Ureter (tissue), 1 donor: ENCODE measurements at places on chromosomes 6 and 20. TPM values are rescaled to one million over a fixed set of nuclear protein-coding genes. Genes with fewer than 3 reads are reported as not detected.

Gene ID1
- 367 TPM for total RNA-seq

Gene NRSN1
- total RNA-seq = not detected

Gene LHFPL5
- not detected for total RNA-seq

GRCh38 chr6:78693835-78694234 lies 173.5 kb upstream of the IRAK1BP1 start:
- DNase-seq = no peak

DNA sequence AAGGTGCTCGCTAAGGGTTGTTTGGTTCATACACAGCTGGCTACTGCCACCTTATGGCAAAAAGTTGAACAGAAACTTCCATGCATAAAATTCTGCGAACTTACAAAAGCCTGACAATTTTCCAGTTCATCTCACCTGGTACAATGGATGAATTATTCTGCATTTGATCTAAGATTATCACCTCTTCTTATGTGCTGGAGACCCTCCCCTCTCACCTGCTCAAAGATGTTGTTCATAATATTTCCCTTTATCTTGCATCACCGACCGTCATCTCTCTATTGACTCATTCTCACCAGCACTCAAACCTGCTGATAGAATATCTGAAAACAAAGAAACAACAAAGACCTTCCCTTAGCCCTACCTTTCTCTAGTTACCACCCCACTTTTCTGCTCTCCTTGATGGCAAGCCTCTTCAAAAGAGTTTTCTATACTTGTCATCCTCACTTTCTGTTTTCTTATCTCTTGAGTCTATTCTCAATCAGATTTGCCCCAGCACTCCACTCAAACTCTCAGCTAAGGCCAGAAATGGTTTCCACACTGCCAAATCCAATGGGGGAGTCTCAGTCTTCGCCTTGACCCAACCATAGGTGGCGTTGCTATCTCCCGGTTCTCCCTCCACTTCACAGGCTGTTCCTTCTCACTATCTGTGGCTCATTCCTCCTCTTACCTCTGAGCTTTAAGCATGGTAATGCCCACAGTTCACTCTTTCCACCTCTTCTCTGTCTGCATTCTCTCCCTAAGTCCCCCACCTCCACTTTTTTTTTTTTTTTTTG lies 25.8 kb downstream of the SNRNP48 start:
- DNase-seq = no peak

DNA sequence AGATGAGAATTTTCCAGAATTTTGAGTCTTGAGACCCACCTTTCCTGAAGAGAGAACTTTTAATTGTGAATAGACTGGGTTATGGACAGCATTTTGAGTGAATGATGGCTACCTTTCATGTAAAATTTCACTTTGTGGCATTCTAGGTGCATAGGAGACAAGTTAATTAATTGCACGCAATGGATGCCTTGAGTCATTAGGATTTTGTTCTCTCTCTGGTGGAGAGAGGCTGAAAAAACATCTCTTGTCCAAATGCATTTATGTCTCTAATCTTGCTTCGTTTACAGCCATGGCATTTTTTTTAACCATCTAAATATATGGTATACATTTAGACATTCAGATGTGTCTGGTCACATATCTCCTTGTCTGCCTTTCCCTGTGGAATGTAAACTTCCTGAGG lies 3.1 kb downstream of the RHAG start:
- DNase-seq = no peak

DNA sequence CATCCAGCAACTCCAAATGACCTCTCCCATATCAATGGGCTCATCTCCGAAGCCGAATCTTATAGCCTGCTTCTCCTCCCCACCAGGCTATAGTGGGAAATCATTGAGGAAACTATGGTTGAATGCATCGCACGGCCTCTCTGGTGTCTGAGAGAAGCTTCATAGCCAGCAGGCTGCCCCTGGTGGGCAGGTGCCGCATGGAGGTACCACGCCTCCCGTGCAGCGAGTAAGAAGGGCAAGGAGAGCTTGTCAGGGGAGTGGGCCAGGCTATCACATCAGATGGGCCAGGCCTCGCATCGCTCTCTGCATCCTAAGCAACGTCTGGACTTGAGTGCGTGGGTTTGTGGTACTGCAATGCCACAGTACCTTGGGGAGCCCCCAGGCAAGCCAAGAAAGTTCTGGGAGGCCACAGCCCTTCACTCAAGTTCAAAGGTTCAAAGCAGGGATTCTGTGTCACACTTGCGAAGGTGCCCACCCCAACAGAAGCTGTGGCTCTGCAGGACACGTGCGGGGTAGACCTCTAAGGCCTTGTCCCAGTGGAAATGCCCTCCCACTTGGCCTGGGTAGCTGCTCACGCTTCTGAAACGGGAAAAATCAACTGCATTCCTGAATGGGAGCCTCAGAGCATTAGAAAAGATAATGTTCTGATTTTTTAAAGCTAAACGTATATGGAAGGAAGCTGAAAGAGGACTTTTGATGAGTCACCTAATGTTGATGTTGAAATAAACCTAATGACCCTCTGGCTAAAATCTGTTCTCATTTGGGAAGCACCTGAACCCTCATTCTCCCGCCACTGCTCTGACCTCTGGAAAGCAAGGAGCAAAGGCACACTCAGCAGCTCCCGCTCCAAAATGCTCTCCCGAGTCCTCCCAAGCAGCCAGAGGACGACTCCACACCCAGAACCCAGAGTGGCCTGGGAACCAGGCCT lies 8.4 kb upstream of the IRF4 start:
- DNase-seq = no peak

DNA sequence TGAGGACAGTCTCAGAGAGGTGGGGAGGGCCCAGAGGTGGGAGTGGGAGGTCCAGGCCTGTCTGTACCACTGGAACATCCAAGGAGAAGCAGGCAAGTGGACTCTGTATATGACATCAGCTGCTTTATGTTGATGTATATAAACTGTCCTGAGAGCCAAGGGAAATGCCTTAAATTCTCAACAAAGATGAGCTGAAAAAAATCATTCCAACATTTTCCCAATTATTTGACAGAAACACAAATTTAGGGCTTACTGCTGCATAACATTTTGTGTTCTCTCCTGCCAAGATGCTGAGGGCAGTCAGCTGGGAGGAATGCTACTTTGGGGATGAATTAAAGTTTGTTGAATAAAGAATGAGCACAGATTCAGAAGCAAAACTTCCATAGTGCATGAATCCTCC lies 52.8 kb downstream of the FOXC1 start:
- DNase-seq = no peak

GRCh38 chr6:136922685-136923006 lies 545 bp downstream of the SLC35D3 start:
- no peak for DNase-seq

DNA sequence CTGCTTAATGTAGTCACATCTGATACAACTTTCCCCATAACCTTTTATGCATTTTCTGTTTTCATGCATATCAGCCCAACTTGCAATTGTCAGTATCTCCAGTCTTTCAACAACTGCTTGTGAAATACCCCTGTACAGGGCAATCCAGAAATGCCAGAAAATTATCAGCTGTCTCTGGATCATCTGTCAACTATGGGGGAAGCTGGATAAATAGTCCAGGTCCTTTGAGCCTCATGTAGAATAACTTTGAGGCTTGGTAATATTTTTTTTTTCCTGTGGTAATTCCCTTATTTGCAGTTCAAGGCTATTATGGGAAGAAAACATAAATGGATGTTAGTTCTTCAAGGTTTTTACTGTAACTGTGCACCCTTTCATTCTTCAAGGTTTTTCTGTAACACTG lies 6.2 kb downstream of the DEFB125 start:
- no peak for DNase-seq
